IMR-90 (cell line): ENCODE measurements at places on chromosomes 1 and 21. TPM values are rescaled to one million over a fixed set of nuclear protein-coding genes. Genes with fewer than 3 reads are reported as not detected.

KLHDC9 gene
- total RNA-seq: 0.18 TPM in 1 of 2 replicates, not detected in the other

- DNase-seq: no peak
These were observed 9.4 kb downstream of the PROX1 start for GRCh38 chr1:213997038-213997771.

- DNase-seq: no peak
These were observed 1.7 kb upstream of the DYNLT5 start for GRCh38 chr1:66750577-66750976.

DNA sequence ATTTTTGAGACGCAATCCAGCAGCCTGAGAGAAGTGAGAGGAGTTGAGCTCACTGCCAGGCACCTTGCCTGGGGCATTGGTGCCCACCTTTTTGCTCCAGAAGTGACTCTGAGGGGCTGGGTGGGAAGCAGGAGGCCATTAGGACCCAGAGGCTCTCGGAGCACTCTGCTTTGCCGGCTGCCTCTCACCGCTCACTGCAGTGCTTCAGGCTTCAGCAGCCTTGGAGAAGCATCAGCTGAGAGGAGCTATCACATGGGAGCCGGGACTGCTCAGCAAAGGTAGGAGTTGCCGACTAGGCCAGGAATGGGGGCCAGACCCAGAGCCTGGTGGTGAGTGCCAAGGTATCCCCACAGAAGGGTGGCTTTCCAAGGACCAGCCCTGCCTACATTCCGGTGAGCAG is at the start of gene GPR61:
Gene GPR61, plus strand, starts transcription at position 197 of the 400 bp plus-strand sequence. CDS start 3,151 bp downstream, outside the sequence.
- DNase-seq: no peak

GRCh38 chr1:95118710-95119109 is 1.6 kb downstream of the TLCD4 start:
- no peak for DNase-seq

DNA sequence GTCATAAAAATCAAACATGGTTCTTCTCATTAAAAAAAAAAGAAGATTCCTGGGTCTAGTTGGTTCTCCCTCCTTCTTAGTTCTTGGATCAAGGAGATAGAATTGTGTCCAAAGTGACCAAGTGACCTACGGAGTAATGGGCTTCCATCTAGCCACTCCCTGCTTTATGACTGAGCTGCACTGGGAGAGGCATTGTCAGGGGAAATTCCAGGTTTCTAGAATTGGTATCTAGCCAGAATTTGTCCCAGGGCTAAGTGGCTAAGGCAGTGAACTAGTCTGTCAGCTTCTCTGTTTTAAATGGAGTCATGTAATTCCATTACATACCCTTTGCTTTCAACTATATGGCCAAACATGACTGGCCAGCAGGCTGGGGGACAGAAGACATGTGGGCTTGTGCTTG is 40.1 kb upstream of the ERG start:
- DNase-seq: no peak

DNA sequence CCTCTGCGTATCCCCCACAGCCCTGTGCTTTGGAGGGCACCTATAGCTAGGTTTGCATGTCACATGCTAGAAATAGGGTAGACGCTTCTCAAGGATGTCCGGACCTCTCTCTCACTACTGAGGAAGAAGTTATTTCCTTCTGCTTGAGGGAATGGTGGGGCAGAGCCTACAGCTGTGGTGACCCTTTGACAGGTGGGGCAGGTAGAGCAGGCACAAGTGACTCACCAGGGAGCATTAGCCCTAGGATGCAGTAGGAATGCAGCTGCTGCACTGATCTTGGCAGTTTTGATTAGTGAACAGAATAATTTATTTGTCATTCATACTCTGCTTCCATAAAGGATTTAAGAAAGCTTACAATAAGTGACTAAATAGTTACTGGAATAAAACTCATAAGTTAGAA is 129.6 kb upstream of the HOOK1 start:
- DNase-seq: no peak

DNA sequence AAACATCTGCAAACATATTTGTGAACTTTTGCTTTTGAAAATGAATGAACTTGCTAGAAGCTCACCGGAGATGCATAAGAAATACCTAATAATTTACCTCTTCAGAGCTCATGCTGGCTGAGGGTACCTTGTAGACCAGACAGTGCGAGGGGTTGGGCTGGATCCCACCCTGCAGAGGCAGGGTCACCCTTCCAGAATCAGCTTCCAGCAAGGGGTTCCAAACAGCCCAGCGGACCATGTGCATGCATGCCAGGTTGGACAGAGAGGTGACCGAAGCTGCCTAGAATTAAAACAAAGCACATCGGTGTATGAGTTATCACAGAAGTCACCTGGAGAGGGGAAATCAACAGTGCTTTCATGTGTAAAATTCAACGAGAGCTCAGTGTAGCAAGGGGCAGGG is 59.2 kb downstream of the NPHP4 start:
- DNase-seq: no peak

DNA sequence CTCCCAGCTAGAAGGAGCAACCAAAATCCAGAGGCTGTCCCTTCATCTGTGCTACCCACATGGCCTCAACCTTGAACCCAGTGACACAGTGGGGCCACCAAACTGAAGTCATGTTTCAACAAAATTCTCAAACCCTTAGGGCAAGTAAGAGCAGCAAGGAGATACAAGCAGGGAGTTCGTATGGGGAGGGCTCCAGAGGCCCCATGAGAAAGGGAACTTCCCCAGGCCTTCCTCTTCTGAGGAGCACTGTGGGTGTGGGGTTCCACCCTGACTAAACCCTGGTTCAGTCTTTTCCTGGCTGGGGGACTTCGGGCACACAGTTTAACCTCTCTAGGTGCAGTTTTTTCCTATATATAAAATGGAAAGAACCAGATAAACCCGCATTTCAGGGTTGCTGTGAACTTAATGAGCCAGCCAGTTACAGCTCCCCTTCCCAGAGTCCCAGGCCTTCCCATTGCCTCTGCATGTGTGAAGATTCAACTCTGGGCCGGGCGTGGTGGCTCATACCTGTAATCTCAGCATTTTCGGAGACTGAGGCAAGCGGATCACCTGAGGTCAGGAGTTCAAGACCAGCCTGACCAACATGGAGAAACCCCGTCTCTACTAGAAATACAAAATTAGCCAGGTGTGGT is 8.0 kb upstream of the THEMIS2 start:
- no peak for DNase-seq

OR2T11 gene
- total RNA-seq: not detected in 2 replicates

DNA sequence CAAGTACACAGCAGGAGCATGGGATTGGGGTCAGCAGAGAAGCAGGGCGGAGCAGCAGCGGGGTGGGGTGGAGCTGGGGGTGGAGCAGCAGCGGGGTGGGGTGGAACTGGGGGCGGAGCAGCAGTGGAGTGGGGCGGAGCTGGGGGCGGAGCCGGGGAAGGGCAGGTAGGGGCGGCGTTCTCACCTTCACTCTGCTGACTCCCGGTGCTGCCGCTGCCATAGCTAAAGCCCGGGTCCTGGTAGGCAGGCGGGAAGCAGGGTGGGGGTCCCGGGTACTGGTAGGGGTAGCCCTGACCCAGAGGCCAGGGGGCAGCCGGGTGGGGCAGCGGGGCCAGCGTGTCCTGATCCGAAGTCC is 6.7 kb downstream of the TAS1R3 start:
- DNase-seq: no peak

DNA sequence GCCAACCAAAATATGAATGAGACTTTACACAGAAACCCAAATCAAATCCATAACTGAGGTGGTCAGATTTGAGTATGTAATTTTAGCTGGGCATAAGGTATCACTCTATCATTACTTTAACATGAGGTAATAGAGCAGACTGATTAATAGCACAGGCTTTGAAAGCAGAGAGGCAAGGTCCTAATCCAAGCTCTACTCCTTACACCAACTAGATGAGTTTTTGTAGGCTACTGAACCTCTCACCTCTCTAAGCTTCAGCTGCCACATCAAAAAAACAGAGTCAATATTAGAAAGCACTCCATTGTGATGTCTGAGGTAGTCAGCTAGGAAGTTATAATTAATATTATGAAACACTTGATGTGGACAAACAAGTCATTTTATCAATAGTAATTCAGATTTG is 63.7 kb downstream of the ARID4B start:
- DNase-seq: no peak

DNA sequence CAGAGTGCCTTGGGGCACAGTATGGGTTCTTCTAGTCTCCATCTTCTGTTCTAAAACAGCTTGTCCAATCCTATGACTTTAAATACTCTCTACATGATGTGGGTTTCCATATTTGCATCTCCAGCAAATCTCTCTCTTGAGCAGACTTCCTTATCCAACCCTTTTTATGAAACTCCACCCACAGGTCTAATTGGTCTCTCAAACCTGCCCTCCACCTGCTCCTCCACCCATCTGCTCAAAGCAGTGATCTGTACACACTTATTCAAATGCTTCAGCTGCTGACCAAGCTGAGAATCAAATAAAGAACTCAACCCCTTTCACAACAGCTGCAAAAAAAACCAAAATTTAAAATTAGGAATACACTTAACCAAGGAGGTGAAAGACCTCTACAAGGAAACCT is 11.5 kb downstream of the MCOLN2 start:
- DNase-seq: no peak

- peak; percentile 27 for DNase-seq
These were observed 60.4 kb downstream of the DIP2A start for GRCh38 chr21:46518983-46519583.

DNA sequence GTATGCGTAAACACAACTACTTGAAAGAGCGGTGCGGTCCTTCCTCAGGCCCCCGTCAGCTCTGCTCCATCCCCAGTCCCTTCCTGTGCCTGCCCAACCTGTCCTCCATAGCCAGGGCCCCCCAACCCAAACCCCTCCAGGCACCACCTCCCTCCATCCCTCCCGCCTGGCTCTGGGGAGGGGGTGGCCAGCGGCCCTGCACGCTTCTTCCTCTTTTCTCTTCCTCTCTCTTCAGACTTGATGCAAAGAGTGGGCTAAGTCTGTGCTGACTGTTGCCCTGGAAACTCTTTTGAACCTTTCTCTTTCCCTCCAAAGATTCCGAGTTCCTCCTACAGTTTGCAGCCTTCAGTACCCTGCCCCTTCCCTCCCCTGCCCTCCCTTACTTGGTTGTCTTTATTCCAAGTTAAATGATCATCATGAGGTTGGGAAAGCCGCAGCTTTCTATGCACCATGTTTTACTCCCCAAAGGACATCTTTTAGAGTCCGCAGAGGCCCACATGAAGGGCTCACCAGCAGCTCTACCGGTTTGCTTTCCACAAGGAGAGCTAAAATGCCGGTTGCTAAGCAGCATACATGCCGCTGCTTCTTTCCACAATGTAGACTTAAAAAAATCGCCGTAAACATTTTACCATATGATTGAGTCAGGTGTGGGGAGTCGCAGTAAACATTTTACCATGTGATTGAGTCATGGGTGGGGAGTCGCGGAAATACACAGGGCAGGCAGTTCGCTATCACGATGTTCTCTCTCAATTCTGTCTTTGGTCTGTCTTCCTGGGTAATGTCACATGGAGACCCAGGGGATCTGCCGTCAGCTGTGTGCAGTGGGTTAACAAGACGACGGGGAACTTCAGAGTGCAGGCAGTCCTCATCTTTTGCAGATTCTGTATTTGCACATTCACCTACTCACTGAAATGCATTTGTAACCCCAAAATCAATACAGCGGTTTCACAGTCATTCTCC is 525.3 kb downstream of the KIF26B start:
- no peak for DNase-seq

RNF187 gene
- total RNA-seq: 13.6 and 14.0 TPM in 2 replicates

SELENOF gene
- 60.0 and 128 TPM in 2 replicates for total RNA-seq

DNA sequence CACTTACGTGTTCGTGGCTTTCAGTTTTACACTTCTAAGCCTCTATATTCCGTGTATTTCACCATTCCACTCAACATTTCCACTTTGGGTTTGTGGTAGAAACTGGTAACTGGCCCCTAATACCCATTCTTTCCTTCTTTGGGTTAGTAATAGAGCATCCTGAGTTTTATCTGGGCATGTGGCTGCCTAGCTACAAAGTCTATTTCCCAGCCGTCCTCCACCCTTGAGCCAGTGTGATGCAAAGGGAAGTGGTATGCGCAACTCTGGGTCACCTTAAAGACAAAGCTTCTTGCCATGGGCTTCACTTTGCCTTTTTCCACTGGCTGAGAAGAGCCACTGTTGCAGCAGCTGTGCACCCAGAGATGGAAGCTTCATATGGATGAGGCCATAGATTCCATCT is 73.9 kb downstream of the LAMC2 start:
- no peak for DNase-seq

GRCh38 chr1:239112101-239112935 is 274.1 kb upstream of the CHRM3 start:
- no peak for DNase-seq

DSCAM gene
- under 0.01 TPM in 2 replicates for total RNA-seq

- no peak for DNase-seq
These were observed 29.7 kb downstream of the IGFN1 start for GRCh38 chr1:201220388-201220715.

GRCh38 chr1:233299450-233299849 is 3.9 kb upstream of the PCNX2 start:
- DNase-seq: no peak

GRCh38 chr1:16064536-16065268 is 8.7 kb downstream of the FAM131C start:
- no peak for DNase-seq

GRCh38 chr1:58246549-58246948 is 300.0 kb downstream of the OMA1 start:
- no peak for DNase-seq

DNA sequence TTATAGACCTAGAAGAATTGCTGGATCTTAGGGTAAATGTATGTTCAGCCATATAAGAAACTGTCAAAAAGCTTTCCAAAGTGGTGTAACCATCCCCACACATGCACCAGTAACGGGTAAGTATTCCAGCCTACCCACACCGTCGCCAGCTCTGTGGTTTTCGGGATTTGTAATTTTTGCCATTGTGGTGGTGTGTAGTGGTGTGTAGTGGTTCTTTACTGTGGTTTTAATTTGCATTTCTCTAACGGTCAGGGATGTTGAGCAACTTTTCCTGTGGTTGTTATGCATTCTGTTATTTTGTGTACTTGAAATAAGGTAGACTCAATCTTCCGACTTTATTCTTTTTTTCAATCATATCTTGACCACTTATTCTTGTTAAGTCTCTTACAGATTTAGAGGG is 342.4 kb upstream of the AJAP1 start:
- no peak for DNase-seq

DNA sequence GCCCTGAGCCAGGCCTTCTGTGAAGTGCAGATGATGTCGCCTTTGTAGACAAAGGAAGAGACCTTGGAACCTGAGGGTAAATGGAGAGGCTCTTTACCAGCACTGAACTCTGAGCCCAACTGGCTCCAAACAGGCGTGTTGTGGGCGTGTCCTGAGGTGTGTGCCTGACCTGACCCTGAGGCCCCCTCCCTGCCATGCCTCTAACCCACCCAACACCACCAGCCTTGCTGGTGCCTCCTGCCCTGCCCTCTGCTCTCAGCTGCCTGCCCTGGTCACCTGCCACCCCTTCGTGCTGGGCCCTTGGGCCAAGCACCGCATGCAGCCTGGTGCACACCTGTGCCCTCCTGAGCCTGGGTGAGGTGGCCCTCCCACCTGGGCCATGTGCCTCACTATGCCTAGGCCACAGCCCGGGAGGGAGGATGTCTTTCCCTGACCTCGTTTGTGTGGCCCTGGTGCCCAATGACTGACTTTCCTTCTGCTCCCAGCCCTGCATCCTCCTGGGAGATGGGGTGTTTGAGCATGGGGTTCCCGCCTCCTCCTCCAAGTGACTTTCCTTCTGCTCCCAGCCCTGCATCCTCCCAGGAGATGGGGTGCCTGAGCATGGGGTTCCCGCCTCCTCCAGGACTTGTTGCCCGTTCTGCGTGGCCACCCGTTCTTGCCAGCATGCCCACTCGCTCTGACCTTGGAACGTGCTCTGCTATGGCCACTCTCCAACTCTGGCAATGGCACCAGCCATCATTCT is 157.0 kb downstream of the PCBP3 start:
- no peak for DNase-seq
